Left hindlimb (tissue), 1 donor: ENCODE measurements at places on chromosomes 4 and X.

DNA sequence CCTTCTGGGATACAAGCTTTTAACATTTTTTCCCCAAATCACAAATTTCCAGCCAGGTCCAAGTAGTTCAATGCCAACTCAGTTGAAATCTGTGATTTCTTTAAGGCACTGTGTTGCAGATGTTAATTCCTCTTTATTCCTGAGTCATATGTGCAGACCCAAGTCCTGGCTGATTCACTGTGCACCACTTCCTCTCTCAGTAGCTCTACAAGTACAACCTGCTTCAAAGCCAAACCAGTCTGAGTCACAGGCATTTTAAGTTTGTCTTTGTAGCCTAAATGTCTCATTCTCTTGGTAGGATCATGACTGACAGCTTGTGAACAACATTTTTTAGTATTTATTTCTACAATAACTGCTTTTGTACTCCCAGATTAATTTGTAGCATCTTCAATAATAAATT lies 165.6 kb upstream of the S100G start:
- no peak for DNase-seq

DNA sequence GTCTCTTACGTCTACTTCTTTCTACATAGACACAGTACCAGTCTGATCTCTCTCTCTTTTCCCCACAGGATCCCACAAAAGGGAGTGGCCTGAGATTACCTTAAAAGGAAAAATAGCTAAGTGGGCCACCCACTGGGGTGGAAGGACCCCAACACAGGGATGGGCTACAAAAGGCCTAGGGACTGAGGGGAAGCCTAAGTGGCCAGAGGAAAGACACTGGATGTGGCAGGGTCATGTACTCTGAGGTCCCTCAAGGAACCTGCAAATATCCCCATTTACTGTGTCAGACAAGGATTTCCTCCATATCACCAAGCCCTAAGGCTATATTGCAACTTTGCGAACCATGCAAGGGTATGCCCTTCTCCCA lies 6.5 kb upstream of the PRDX4 start:
- DNase-seq: no peak

DNA sequence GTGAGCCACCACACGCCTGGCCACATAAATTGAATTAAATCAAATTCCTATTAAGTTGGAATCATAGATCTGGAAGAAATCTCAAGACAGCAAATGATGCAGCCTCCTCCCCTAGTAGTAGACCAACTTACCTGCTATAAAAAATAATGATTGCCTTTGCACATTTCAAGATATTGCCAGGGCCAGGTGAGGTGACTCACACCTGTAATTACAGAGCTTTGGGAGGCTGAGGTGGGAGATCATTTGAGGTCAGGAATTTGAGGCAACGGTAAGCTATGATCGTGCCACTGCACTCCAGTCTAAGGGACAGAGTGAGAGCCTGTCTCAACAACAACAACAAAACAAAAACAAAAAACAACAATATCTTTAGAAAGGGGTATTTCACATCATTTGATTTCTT lies 17.0 kb upstream of the WWC2 start:
- no peak for DNase-seq

DNA sequence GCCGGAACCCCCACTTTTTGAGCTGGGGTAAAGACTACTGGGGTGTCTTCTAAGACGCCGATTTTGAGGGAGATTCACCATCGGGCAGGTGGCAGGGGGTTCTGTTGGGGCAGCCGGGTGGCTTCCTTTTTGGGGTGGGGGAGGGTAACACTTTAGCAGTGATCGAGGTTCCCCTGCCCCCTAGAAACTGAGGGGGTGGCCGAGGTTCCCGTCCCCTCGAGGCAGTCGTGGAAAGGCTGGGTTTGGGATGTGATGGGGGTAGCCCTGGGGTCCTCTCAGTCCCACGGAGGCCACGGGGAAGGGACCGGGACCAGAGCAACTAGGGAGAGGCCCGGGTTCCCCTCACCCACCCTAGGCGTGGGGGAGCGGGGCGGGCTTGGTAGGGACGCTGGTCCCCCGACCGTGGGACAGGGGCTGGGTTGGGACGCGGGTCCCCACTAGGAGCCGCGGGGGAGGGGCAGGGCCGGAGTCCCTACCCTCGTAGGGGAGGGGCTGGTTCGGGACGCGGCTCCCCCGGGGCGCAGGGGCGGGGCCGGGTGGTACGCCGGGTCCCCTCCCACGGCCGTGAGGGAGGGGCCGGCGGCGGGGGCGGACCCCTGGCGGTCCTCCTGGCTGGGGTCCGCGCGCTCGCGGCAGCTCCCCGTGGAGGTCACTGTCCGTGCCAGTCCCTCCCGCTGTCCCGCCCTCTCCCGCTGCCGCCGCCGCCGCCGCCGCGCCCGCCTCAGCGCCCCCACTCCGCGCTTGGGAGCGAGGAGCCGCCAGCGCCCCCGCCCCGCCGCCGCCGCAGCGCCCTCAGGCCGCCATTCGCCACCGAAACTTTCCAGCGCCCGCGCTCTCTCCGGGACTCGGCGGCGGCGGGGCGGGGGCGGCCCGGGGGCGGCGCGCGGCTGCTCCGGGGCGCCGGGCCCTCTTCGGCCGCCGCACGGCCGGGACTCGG lies at the start of gene TBL1X:
TBL1X (plus strand) TSS at position 624 of the 937 bp plus-strand sequence. CDS start 188,529 bp downstream, outside the sequence.
- DNase-seq: peak; percentile 60
